Large intestine (tissue), 12 donors: ENCODE measurements at places on chromosomes 5 and 9. TPM values are rescaled to one million over a fixed set of nuclear protein-coding genes. Genes with fewer than 3 reads are reported as not detected.

- H3K4me1 ChIP-seq, result no peaks in the 10 kb centered on the region
- no peaks in the 10 kb centered on the region for H3K27me3 ChIP-seq
- no peak overlapping the region for H3K27ac ChIP-seq
- DNase-seq, result peak; percentile 11
These were observed 66.9 kb upstream of the GLIS3 start for GRCh38 chr9:4366591-4367330.

- no peak for DNase-seq
- no peaks in the 10 kb centered on the region for H3K36me3 ChIP-seq
- H3K4me3 ChIP-seq, result no peak overlapping the region
These were observed 5.2 kb upstream of the ANKS6 start for GRCh38 chr9:98801561-98801960.

PCDHA1 gene
- 0.55 TPM for polyA plus RNA-seq

ANKRD18B gene
- polyA plus RNA-seq, result 0.22 TPM

LHX3 gene
- not detected for polyA plus RNA-seq
